ENCODE measurements at places on chromosomes 11 and 22.

- peak; percentile 13 for DNase-seq
These were observed 710 bp downstream of the MTCH2 start for GRCh38 chr11:47641600-47642098.

- DNase-seq, result no peak
These were observed 82.7 kb downstream of the PANX1 start for GRCh38 chr11:94211261-94211830.

- DNase-seq, result no peak
These were observed 24.2 kb downstream of the OR5B17 start for GRCh38 chr11:58334708-58335107.

GRCh38 chr11:112219476-112220232 lies 6.6 kb upstream of the PTS start:
- peak; percentile 77 for DNase-seq

- DNase-seq, result no peak
These were observed 11.7 kb downstream of the MUC6 start for GRCh38 chr11:1024597-1025409.

DNA sequence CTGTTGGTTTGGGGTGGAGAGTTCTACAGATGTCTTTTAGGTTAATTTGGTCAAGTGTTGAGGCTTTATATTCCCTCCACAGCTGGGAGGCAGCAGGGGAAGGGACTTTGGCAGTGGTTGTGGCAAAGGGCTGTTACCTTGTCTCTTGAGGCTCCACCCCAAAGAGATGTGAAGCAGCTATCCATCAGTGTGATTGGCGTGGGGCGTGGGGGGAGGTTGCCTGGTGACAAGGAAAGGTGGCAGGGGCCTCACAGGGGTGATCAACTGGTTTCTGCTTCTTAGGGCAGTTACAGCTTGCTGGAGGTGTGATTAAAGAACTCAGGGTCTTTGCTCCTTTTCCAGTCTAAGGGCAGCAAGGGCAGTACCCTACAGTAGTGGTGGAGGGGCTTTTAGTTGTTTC lies 59.3 kb downstream of the FANCF start:
- DNase-seq, result no peak

- DNase-seq, result no peak
These were observed 9.0 kb downstream of the USP2 start for GRCh38 chr11:119372260-119373058.

DNA sequence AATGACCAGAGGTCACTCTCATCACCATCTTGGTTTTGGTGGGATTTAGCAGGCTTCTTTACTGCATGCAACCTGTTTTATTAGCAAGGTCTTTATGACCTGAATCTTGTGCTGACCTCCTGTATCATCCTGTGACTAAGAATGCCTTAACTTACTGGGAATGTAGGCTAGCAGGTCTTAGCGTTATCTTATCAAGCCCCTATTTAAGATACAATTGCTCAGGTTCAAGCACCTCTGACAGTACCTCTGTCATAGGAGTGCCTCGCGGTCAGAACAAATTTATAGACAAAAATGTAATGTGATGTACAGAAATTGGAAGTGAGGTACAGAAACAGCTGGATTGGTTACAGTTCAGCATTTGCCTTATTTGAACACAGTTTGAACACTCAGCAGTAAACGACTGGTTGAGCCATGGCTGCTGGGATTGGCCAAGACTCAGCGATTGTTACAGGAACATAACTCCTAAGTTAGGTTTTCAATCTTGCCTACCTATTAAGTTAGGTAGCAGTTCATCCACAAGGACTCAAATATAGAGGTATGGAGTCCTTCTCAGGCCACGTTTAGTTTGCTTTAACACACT lies 16.1 kb upstream of the TMEM123 start:
- DNase-seq, result no peak

GRCh38 chr11:101552888-101553287 lies 30.9 kb downstream of the TRPC6 start:
- DNase-seq, result no peak

DNA sequence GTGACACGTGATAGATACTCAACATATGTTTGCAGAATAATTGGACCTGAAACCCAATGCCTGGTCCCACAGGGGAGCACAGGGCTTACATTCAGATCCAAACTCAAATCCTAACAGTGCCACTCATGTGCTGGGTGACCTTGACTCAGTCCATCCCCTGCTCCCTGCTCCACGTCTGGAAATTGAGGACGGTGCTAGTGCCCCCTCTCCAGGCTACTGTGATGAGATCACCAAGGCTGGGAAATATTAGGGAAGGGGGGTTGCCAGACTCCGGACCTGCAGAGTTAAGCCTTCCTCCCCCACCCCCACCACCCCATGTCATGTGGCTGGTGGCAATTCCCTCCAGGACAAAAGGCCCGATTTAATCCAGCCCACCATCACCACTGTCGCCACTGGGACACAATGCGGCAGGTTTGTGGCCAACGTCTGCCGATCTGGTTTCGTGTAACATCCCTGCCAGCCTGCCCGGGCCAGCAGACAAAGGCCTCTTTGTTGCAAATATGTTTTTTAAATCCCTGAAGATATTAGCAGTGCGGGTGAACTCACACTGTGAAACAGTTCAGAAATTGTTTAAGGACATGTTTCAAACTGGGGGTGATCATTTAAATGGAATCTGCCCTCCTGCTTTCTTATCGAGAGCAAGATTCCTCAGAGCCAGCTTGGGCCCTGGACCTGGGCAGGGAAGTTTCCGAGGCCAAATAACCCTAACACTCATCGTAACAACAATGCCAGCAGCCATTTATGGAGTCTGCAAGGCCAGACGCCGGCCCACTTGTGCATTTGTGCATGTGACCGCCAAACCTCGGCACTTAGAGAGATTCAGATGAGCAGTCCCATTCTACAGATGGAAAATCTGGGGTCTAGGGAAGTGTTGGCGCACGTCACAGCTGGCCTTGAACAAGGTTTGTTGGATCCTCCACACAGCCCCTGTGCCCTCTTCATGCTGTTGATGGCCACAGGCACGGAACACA lies 19.6 kb upstream of the MN1 start:
- no peak for DNase-seq

DNA sequence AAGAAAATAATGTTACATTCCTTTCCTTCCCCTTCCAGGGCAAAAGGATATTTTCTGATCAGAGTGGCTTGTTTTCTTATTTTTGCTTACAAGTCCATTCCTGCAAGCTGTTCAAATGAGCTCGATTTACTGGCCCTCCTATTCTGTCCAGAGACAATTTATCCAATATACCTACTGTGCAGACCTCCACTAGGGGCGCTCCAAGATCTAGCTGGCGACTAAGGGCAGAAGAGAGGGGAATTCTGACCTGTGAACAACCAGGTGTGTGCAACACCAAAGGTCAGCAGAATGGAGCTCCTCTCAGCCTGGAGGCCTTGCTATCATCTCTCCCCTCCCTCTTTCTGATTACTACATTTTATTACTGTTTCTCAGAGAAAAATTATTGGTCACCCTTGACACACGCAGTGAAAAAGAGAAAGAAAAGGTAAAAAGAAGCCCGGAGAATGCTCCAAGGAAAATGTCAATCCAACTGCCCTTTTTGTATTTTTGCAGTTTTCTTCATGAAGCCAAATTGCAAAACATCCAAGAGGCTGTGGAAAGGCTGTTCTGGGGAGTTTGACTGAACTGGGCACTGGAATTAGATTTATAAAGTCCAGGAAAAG lies 3.2 kb downstream of the SEZ6L start:
- DNase-seq, result peak; percentile 81

DNA sequence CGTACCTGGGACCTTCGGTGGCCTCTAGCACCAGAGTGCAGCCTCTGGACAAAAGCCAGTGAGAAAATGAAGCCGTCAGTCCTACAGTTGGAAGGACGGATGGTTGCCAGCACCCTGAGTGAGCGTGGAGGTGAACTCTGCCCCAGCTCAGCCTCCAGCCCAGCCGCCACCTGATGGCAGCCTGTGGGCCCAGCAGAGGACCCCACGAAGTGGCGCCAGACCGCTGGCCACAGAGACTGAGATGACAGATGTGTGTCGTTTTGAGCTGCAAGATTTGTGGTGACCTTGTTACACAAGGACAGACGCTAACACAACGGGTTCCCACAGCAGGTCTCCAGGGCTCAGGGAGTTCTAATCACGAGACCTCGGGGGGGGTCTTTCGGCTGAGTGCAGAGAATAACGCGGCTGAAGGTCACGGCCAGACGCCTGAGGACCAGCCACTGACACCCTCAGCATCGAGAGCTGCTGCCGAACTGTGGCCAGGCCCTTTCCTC lies 75.0 kb downstream of the BRD1 start:
- DNase-seq, result peak; percentile 74

DNA sequence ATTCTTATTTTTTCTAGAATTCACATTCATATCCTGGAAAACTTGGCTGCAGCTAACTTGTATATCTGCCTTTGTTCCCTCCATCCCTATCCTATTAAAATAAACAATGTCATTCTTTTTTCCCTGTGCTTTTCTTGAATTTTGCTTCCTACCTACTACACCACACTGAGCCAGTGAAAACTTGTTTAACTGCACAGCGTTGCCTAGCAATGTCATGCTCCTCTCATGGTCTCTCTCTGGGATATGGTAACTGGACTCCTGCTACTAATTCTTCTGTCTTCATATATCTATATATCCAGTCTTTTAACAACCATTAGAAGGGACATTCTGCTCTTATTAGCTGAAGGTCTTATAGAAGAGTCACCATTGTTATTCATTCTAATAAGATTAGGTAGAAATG lies 434.4 kb downstream of the METTL15 start:
- no peak for DNase-seq

GRCh38 chr22:45268958-45269844 lies 15.5 kb upstream of the UPK3A start:
- peak; percentile 75 for DNase-seq

DNA sequence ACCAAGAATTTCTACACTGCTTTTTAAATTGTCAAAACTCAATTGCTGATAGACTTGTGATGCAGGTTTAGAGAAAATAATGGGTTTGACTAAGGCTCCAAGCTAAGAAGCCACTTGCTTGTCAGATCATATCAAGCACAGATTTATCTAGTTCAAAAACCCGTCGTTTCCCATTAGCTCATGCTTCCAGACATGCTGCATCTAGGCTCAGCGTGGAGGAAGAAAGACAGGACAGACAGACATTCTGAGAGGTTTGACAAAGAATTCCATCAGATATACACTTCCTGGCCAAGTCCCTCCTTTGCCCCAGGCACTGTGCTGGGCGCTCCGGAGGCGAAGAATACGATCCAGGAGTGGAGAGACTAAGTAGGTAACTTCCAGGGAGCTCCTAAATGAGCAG lies 76.8 kb downstream of the KCNC1 start:
- DNase-seq, result no peak

DNA sequence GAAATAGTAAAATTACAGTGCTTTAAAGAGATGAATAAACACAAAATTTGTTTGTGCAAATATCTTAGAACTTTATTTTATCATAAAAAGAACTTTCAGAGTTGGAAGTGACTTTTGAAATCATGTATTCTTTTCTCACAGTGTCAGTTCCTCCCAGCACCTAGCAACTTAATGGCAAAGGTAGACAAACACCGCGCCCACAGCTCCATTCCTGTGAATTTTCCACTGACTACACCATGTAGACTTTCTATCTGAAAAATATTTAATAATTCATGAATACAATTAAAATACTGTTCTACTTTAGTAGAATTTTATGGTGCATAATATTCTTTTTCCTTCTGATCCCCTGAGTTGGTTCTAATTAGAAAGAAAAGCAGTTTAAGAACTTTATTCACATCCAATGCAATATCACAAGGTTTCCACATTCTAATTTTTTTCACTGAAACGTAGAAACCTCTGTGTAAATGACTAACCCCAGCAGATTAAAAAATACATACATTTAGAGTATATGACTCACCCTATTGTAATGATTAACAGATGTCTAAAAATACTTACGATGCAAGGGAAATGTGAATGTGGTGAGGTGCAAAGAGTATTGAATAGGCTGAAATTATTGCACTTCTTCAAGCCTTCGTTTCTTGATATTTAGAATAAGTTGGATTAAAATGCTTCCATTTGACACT lies 218.2 kb upstream of the CCDC179 start:
- DNase-seq, result no peak

- peak; percentile 71 for DNase-seq
These were observed 1.4 kb downstream of the DTX4 start for GRCh38 chr11:59173080-59173963.

- no peak for DNase-seq
These were observed 51.6 kb upstream of the APOA1 start for GRCh38 chr11:116888884-116889549.

DNA sequence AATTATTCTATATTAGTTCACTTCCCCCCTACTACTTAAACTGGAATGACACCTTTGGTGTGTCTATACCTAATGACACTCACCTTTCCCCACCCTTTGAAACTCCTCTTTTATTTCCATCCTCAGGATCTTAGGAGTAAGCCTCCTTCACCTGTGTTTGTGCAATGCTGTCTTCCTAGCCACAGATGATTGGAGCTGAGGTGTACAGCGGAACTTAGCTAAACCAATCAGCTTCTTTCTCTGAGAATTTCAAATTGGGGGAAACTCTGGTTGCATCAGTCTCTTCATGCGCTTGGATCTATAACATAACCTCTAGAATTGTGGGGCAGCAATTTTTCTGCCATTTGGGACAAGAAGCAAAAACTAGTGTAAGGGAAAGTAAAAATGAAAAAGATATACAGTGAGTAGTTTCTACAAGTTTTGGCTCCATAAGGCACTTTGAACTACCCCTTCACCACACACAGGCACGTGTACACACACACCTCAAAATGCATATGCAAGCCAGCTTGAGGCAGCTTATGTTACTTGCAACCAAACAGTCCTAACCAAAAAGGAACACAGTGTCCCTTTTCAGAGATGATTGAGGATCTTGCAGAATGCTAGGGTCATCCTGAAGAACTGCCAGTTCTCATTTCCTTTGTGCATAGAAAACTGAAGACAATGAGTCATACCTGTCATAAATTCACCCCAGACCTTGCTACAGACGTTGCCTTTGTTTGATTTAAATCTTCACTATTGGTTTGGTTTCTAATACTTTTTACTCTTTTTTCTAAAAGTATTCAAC lies 36.0 kb upstream of the LDLRAD3 start:
- DNase-seq, result no peak

GRCh38 chr11:128720522-128720985 lies 26.7 kb downstream of the FLI1 start:
- DNase-seq, result no peak

GRCh38 chr11:1035577-1036283 lies 788 bp downstream of the MUC6 start:
- no peak for DNase-seq

DNA sequence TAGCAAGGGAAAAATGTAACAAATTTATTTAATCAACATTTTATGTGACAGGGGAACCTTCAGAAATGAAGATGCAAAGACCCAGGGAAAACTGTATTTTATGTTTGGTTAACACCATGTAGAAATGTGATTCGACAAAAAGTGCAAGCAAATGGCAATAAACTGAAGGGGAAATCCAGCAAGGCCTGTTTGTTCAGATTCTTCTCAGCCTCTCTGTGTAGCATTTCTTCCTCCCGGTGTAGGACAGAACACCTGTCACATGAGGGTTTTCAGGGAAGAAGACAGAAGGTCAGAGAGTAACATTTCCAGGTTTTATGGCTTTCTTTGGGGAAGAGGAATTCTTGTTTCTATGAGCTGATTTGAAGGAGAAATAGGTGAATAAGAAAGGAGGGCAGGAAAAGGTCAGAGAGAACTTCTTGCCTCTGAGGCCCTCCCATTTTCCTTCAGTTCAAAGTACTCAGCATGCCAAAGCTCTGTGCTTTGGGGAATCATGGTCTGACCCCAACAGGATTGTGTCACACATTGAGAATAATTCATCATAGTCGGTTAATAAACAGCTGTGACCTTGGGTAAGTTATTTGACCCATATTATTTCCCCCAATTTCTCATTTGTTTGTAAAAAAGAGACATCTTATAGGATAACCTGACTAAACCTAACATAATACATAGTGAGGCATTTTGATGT lies 45.5 kb upstream of the ME3 start:
- no peak for DNase-seq

GRCh38 chr11:12696911-12697581 lies 22.8 kb downstream of the TEAD1 start:
- DNase-seq, result no peak
